ENCODE measurements at places on chromosomes 13 and 19. TPM values are rescaled to one million over a fixed set of nuclear protein-coding genes. Genes with fewer than 3 reads are reported as not detected.

DNA sequence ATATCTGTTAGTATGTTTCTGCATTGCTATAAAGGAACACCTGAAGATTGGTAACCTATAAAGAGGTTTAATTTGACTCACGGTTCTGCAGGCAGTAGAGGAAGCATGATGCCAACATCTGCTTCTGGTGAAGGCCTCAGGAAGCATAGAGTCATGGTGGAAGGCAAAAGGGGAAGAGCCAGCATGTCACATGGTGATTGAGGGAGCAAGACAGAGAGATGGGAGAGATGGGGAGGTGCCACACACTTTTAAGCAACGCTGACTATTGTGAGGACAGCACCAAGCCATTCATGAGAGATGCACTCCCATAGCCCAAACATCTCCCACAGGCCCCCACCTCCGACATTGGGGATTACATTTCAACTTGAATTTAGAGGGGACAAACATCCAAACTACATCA lies 32.8 kb downstream of the COG6 start:
- no peak for DNase-seq

DNA sequence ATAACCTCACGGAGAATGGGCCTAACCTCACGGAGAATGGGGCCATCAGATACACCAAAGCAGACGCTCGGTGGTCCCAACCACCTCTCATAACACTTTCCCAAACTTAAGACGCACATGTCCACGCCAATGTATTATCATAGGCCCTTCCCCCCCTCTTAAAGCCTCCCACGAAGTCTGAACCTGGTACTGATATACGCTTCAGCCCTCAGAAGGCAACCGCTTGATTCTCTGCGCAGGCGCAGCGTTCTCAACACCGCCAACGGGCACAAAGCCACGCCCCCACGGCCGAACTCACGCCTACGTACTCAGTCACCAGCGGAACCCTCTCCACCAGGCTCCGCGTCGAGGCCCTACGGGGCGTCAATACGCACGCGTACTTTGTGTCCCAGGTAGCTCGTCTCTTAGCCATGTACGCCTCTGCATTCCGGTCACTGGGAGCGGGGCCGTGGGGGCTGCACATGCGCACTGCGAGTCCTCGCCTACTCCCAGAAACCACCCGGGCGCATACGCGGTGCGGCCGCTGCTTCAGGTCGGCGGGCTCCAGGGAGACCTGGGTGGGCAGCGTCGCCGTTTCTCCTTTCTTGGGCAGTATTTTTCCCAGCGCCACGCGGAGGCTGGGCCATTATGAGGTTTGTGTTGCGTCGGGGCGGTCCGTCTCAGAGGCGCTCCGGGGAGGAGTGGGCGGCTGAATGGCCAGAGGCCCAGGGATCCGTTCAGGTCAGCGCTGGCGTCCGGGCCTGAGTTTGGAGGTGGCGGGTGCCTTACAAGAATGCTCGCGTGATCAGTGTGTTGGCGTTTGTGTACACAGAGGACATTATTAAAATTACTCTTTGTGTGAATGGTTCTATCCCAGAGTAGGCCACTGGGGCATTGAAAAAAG lies 25.3 kb downstream of the ZNF582 start:
- peak; percentile 92 for DNase-seq

Gene ZNF880
- total RNA-seq: 16.7 TPM

Gene CCDC169
- total RNA-seq: 0.26 TPM

Data from mucosa of descending colon (tissue), 3 donors.